ENCODE measurements at places on chromosomes 4 and X.

GRCh38 chrX:40809210-40809609 lies 73.9 kb upstream of the MED14 start:
- no peak for DNase-seq

DNA sequence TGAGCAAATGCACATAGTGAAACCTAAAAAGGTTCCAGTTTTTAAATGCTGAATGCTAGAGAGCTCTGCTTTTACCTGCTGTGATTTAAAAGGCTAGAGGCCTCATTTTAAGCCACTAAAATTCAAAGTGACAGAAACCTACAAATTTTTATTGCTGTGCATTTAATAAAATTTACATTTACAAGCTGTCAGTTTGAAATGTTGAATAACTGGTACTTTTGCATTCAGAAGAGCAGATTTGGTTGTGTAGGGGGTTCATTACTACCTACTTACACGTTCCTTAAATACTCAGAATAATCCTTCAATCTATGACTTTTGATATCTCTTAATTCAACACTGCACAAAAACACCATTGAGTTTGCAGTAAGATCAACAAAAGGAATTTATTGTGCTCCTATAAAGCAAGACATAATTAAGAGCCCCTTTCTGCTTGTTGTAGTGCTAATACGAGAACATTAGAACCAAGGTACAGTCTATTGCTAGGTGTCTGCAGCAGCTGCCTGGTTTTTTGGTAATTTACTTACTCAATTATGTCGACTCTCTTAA lies 27.9 kb downstream of the NKX3-2 start:
- no peak for DNase-seq

GRCh38 chr4:140122891-140123290 lies 31.1 kb downstream of the MAML3 start:
- DNase-seq = no peak

GRCh38 chr4:48944756-48945241 lies 38.2 kb upstream of the OCIAD2 start:
- DNase-seq = no peak

DNA sequence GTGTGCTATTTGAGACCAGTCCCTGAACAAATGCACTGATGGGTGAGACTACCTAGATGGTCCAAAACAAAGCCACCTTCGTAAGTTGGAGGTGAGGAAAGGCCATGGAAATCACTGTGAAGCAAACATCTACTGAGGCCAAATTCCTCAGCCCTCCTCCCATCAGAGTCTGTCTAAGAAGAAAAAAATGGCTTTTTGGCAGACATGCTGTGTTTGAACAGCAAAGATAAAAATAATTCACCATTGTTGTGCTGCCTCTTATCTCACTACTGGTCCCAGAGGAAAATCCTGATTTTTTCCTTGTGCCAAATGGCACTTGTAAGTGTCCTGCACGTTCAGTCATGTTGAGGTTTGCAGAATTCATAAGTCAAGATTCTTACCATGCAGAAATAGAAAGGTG lies 7.9 kb downstream of the MAGEB18 start:
- no peak for DNase-seq

- no peak for DNase-seq
These were observed 17.9 kb upstream of the HPGD start for GRCh38 chr4:174540175-174540574.

Data from substantia nigra (tissue), 51 donors.